ENCODE measurements at places on chromosomes 7 and 10.

- peak; percentile 92 for DNase-seq
These were observed 101.2 kb downstream of the GRB10 start for GRCh38 chr7:50681432-50682045.

GRCh38 chr10:86652361-86653202 lies 1.8 kb upstream of the OPN4 start:
- peak; percentile 71 for DNase-seq

DNA sequence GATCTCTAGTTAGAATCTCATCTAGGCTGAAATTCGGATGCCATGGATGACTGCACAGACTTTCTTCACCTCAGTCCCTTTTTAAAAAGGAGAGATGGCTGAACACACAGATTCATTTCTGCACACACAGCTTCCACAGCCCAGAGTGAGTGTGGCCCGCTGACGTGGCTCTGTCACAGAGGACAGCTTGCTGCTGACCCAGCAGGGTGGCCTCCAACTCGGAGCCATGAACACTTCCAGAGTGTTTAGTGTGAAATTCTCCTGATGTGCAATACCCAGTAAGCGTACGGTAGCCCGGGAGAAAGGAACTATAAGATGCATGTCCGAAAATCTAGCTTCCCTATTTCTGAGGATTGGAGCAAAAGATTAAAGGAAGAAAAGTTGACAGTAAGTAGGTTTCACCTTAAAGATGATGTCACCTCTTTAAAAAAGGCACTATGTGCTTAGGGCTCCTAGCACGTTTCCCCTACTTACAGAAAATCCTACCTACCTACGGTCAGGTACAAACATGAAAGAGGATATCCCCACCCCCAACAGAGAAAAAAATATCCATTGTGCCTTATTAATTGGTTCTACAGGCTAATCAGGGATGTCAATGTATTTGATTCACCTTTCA lies 162.2 kb downstream of the RAPGEF5 start:
- DNase-seq: no peak

DNA sequence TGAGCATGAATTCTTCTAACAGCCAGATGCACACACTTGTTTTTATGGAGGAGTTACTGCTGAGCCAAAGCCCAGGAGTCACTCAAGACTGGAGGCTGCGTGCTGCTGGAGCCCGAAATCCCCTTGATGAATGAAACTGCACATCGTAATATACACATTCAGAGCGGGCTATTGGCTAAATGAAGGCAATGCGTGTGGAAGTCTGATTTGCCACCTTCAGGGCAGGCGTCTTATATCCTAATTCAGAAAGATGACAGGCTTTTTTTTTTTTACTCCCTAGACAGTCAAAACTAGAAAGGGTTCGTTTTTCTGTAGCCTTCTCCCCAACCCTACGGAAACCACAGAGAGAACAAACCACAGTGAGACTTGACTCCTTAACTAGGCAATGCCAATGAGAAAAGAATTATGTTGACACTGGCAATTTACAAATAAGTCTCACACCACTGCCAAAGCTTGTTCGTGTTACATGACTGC lies 227.2 kb upstream of the KLF14 start:
- DNase-seq: no peak

DNA sequence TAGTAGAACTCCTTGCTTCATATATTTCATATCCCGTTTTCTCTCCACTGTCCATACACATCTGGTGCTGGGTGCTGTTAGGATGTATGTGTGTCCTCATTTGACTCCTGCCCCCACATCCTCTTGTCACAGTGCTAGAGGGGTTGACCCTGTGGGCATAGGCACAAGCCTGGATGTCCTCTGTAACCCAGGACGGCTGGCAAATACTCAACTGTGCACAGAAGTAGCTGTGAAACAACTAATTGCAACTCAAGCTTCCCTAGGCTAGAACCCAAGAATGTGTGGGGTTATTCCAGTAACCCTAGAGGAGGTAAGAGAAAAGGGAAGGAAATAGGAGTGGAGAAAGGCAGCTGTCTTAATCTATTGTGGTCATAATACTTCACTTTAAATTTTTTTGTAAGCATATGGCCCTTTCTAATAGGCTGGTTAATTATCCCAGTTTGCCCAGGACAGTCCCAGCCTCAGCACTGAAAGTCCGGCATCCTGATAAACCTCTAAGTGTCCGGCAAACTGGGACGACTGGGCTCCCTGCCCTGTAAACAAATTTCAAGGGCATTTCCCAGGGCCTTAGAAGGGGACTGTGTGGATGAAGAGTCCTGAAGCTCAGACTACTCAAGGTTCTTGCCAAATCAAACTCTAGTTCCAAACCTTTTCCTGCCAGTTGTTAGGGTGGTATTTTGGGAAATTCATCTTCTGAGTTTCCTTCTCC lies 283.2 kb upstream of the CELF2 start:
- no peak for DNase-seq

DNA sequence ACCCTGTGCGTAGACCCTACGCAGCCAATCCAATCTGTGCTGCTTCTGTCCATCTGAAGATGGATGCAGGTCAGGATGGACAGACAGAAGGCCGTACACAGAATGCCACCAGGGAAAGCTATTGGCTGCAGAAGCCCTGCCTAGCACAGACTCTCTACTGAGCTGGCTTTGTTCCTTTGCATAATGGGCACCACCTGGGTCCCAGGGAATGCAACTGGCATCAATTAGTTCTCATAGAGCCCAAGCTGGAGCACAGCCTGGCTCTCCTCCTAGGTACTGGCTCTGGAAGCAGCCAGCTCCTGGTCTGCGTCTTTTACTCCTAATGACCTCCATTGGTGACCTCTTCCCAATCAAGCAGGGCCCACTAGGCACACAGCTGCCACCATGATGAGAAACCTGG lies 26.8 kb upstream of the CACUL1 start:
- no peak for DNase-seq

DNA sequence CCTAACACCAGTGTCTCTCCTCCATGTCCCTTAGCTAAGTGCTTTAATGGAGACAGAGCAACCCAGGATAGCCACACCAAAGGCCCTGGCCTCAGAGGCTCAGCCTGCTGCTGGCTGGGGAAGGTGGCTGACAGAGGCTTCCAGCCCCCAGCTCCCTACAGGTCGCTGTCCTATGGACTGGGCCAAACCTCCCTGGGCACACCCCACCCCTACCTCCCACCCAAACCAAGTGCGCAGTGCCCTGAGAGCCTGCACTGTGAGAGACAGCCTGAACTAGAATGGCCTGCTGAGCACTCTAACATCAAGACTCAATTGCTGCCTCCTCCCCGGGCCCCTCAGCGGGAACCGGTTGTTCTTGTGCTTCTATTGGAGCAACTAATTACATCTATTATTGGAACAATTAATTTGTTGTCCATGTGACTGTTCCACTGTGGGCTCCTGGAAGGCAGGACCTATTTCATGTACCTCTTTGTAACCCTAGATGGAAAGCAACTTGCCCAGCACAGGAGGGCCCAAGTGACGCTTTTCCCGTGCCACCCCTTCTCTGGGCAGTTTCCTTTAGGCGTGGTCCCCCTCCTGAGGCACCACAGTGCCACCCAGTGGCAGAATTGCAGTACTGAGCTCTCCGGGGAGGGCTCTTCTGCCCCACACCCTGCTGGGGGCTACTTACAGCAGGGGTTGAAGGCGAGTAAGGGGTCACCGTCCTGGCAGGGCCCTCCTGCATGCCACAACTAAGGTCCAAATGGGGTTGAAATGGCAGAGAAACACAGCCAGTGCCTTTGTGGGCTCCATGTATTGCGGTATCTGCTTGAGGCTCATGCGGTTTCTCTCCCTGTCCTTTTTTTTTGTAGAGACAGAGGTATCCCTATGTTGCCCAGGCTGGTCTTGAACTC lies 63.7 kb upstream of the WAPL start:
- peak; percentile 14 for DNase-seq

GRCh38 chr7:150665089-150665748 lies 20.3 kb upstream of the GIMAP2 start:
- no peak for DNase-seq

DNA sequence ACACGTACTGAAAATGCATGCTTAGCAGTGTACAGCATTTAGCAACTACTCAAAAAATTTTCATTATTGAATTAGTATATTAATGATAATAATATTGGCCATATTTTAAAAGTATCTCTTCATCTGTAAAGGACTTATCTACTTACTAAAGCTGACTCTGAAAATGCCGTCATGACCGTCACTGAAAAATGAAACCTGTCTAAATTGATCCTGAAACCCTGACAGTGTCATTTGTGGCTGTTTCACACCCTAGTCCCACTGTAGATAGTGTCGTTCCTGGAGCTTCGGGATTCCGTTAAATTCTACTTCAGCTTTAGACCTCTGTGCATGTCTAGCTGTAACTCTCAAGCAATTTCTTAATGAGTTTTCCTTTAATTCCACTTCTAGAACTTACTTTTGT lies 35.8 kb upstream of the EZH2 start:
- DNase-seq: no peak

DNA sequence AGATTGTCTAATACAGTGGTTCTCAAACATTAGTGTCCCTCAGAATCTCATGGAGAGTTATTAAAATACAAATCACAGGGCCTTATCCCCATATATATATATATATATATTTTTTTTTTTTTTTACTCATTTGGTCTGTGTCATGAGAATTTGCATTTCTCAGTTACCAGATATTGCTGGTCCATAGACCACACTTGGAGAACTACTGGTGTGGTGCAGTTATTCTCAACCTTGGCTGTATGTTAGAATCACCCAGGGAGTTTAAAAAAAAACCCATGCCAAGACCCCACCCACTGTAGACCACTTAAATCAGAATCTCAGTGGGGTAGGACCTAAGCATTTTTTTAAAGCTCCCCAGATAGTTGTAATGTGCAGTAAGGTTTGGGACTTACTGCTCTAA lies 179.9 kb downstream of the AUTS2 start:
- DNase-seq: no peak

DNA sequence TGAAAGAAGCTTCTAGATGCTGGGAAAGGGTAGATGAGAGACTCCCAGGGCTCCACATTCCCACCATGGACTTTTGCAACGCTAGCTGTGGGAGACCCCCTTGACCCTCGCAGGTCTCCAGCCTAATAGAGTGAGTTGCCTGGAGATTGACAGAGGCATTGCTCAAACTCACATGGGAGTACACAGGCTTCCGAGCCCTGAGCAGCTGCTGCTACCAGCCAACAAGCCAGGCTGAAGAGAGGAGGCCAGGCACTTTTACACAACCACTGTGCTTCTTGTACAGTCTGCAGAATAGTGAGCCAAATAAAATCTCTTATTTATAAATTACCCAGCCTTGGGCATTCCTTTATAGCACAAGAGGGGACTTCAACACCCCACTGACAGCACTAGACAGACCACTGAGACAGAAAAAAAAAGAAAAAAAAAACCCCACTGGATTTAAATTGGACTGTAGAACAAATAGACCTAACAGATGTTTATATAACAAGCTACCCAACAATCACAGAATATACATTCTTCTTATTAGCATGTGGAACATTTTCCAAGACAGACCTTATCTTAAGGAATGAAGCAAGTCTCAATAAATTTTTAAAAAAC lies 146.2 kb downstream of the ZFAND4 start:
- no peak for DNase-seq

DNA sequence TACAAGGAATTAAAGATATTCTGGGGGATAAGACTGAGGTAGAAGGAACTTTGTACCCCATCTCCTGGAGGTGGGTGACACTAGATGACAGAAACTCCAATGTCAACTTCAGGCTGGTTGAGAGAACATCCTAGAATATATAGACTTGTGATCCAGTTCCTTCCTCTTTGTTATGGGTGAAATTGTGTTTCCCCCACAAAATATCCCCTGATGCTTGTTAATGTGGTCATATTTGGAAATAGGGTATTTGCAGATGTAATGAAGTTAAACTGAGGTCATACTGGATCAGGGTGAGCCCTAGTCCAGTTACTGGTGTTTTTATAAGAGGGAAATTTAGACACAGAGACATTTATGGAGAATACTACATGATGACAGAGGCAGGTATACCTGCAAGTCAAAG lies 114.0 kb upstream of the NAMPT start:
- DNase-seq: no peak

GRCh38 chr10:11328264-11329061 lies 283.0 kb downstream of the USP6NL start:
- DNase-seq: peak; percentile 1

GRCh38 chr7:5117095-5117970 lies 71.7 kb downstream of the RBAK start:
- no peak for DNase-seq

- no peak for DNase-seq
These were observed 3.1 kb upstream of the SMNDC1 start for GRCh38 chr10:110307805-110308204.

- DNase-seq: no peak
These were observed 37.6 kb downstream of the VWA2 start for GRCh38 chr10:114276671-114277070.

DNA sequence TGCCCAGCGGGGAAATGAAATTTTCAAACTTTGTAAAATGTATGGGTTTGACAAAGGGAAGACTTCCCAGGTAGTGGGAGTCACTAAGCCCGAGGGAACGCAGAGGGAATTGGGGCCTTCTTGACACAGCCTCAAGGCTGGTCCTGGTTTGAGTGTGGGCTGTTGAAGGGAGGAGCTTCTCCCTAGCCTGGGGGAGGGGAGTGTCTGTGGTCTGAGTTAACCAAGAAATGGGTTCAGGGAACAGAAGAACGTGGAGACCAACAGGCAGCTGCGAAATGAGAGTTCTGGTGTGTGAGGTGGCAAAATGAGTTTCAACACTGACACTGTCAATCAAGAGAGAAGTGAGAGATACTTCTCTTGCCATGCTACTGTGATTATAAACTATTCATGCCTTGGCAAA lies 32.7 kb upstream of the BAMBI start:
- DNase-seq: no peak

DNA sequence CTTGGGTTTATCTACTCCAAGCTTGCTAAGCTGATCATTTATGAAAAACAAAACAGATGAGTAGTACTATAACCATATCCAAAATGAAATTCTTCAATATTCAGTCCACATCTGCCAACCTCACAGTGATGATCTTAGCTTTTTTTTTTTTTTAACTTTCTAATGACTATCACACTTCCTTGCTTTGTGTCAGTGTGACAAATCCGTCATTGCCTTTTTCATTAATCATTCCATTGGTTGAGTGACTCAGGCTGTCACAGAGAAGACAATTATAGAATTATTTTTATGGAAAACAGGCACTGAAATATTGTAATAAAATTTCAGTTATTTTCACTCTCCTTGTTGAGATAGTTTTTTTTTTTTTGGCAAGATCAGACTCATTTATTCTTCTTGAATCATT lies 70.7 kb downstream of the CPVL start:
- DNase-seq: no peak

GRCh38 chr10:59881640-59882039 lies 24.7 kb downstream of the CCDC6 start:
- DNase-seq: no peak

DNA sequence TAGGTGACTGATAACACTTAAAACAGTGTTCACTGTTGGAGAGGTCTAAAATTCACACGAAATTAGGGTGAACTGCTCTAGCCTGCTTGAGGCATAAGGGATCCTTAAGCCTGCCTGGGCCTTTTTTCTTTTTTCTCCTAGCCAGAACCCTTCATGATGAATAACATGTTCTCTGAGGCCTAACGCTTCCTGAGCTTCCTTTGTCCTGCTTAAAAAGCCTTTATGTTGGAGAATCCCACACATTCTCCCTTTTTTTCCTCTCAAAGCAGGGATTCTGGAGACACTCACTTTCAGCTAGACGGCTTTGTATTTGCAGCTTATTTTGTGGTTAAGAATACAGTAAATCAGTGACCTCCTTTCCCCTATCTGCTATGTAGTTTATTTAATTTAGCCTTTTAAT lies 354.7 kb upstream of the PHF14 start:
- DNase-seq: no peak

- DNase-seq: no peak
These were observed 35.6 kb downstream of the ANKRD16 start for GRCh38 chr10:5854131-5854475.

Data from DMS79 treated with DMSO at 0.1 percent for 48 hours (cell line).